Left cardiac atrium (tissue), 4 donors: ENCODE measurements at places on chromosomes 11 and 22. TPM values are rescaled to one million over a fixed set of nuclear protein-coding genes. Genes with fewer than 3 reads are reported as not detected.

BIK gene
- not detected for total RNA-seq

OVOL1 gene
- not detected for total RNA-seq

SCGB1D4 gene
- total RNA-seq = not detected

CRYBB3 gene
- not detected for total RNA-seq

TIGD3 gene
- total RNA-seq = 0.12 TPM

RASL10A gene
- total RNA-seq = 3.1 TPM

RABL2B gene
- 11.0 TPM for total RNA-seq

DNA sequence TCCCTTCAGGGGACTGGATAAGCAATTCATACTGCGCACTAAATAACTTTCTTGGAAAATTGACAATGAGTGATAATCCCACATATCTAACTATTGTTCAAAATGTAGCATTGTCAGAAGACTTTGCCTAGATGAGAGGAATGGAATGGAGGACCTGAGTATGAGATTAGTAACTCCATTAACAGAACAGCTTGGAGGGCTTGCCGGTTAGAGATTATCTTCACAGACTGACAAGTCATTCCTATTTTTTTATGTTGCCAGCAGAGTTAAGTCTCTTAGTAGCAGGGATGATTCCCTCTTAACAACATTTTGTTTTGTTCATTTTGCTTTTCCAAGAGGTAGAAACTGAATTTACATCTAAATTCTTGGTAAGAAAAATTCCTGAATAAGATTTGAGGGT, 7.1 kb upstream of the BACE1-AS start:
- no peak for DNase-seq

DNA sequence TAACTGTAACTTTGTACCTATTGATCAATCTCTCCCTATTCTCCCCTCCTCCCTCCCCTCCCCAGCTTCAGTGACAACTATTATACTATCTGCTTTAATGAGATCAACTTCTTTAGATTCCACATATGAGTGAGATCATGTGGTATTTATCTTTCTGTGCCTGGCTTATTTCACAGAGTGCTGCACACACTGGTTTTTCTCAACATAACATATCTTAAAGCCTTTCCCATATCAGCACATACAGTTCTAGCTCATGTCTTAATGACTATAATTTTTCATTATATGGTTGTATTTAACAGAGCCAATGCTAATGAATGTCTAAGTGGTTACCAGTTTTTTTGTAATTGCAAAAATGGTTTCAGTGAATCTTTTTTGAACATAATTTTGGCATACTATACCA, 340.3 kb upstream of the DDI1 start:
- DNase-seq = no peak

GRCh38 chr22:27729246-27729645, 72.3 kb downstream of the MN1 start:
- peak; percentile 14 for DNase-seq

GRCh38 chr11:117045956-117046355, 52.3 kb downstream of the SIK3 start:
- no peak for DNase-seq

GRCh38 chr11:102709201-102709945, 3.8 kb upstream of the MMP27 start:
- no peak for DNase-seq

DNA sequence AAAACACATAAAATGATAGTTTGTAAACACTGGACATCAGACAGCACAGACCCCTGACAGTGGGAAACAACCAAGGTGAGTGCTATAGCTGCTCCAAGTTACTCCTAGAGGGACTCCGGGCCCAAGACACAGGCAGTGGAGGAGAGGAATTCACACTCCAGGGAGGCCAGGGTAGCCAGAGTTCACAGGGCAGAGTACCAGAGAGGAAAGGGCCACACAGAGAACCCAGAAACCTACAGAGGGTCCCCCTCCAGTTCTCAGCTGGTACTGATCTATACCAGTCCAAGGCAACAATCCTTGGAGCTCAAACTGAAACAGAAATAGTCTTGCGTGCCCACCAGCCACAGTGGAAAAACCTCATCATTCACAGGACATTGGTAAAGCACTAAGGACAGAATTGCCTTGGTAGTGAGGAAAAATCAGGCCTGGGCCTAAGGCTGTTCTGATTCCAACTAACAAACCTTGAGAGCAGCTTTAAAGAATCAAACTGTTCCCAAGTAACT, 7.6 kb downstream of the VPS37C start:
- DNase-seq = no peak

DNA sequence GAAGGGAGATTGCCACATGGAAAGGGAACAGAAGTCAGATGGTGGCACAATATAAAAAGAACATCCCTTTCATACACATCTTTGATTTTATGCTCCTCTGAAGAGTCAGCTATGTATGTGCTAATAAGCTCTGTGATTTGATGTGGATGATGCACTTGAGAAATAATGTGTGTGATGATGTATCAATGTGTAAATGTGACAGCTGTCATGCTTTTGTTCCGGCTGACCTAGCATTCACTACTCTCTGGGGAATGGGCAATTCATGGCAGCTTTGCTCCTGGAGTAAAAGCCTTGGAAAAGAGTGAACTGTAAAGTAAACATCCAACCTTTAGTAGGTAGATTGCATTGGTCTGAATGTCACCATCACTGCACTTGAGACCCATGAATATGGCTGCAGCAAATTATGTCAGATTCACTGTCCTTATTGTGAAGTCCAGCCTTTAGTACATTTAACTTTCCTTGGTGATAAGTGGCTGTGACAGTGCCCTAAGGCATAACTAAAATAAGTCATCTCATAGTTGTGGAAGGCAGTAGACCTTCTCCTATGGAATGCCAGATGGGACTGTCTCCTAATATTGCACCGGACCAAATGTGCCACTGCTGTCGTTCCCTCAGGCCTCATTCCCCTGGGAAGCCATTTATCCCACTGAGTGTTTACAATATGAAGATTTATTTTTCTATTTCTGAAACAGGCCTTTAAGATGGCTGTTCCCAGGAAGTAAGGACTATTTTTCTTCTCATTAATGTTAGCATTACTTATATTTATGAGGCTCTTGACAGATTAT, 178.2 kb upstream of the CCDC90B start:
- no peak for DNase-seq

GRCh38 chr11:73218106-73218829, at the start of gene P2RY2:
P2RY2 (plus strand) TSS chr11:73218281; CDS start chr11:73234160, 15,879 bp downstream.
- peak; percentile 86 for DNase-seq

DNA sequence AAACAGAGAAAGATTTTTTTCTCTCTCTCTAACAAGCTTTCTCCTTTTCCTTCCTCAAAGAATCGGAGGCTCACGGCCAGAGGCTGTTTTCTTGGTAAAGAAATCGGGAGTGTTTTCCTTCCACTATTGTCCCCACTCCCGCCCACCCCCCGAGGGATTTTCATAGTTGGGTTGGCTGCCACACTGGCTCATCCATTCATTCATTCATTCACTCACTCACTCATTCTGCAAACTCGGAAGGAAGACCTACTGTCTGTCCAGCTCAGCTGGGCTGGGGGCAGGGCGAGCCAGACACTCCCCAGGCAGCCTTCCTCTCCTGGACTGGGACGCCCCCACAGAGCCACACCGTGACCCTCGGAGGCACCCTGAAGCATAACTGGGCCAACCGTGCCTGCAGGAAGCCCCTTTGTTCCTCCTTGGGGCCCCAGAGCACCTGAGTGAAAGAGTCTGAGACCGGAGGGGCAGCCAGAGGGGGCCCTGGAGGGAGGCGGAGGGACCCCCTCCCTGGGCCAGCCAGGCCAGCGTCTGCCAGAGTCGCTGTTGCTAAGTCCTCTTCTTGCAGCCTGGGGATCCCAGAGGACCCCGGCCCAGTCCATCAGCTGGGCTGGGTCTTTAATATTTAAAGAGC, 17.0 kb downstream of the CDKN1C start:
- no peak for DNase-seq

DNA sequence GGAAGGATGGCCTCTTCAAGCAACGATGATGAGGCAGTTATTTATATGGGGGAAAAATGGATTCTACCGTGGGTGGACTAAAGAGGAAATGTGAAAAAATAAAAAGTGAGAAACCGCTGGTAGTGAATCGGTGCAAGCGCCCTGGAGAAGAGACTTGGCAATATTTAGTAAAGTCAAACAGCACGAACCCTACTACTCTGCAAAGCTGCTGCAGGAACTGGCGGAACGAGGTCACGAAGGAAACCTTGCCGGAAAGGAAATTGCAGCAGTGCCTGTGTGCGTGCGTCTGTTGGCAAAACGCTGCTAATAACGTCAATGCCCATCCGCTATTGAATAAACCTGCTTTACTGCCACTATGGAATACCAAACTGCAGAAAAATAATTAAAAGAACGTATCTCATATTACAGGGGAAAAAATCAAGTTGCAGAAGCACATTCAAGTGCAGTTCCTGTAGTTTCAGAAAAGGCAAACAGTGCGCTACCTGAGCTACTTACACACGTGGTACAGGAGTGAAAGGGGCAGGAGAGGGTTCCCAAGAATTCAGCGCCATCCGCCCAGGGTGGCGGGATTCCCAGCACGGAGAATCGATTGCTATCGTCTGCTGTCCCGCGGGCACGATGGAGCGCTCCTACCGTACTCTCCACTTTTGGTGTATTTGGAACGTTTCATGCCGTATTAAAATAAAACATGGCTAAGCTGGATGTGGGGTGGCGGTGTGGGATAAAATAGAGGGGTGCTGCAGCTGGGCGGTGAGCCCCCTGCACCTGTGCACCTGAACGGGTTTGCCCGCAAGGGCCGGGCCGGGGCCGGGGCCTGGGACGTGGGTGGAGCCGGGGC, 585 bp upstream of the NADSYN1 start:
- peak; percentile 61 for DNase-seq

- DNase-seq = no peak
Measured at GRCh38 chr11:123742724-123743120, 1.3 kb upstream of the ZNF202 start.

DNA sequence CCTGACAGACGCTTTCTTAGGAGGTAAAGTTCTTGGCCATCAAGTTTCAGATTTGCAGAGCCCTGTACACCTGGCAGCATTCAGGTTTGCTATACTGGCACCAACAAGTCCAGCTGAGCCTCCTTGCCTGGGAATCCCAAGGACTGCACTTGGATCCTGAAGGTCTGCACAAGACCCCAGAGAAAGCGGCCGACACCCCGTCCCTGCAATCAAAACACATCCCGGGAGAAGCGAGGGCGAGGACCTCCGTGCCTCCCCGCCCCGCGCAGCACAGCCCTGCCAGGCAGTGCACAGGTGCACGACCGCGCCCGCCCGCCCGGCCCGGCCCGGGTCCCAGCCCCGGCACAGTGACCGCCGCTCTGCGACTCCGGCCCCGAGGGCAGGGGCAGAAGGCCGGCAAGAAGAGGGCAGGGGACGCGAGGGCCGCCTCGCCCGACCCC, 559 bp downstream of the MRTFA start:
- no peak for DNase-seq

DNA sequence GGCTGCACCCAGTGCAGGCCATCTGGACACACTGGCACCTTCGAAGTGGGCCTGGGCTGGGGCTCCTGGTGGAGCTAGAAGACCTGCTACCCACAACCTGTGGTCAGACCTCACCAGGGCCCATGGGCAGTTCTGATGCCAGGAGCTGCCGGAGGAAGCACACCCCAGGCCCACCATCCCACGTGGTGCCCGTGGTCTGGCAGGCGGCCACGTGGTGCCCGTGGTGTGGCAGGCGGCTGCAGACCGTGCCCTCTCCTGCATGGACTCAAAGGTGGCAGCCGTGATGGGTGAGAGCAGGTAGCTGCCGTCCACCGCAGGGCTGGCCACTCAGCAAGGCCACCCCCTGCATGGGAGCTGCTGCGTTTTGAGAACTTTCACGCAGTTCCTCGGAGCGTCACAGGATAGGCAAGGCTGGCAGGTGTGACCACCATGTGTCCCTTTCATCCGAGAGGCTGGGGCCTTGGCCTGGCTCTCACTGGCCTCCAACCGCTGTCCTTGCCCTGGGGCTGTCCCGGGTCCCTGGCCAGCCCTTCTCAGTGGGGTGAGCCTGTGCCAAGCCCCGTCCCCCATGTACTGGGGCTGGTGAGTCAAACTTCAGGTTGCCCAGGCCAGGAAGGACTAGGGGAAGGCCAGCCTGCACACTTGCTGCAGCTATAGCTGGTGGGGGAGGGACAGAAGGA, 3.9 kb upstream of the IL17REL start:
- DNase-seq = no peak

- no peak for DNase-seq
Measured at GRCh38 chr11:134624166-134624920, 212.3 kb upstream of the B3GAT1 start.

DNA sequence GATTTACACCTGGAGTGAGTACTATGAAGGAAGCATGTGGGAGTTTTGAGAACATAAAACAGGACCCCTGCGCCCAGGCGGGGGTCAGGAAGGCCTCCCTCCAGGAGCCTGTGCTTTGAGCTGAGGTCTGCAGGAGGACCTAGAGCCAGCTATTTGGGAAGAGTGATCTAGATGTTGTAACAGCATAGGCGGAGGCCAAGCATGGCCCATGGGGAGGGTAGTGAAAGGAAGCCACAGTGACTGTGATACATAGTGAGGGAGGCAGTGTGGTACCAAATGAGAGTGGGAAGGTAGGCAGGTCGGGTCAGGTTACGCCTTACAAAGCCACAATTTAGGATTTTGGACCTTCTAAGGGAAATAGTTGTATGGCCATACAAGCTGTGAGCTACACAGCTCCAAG, 147.5 kb downstream of the PARVA start:
- peak; percentile 34 for DNase-seq

DNA sequence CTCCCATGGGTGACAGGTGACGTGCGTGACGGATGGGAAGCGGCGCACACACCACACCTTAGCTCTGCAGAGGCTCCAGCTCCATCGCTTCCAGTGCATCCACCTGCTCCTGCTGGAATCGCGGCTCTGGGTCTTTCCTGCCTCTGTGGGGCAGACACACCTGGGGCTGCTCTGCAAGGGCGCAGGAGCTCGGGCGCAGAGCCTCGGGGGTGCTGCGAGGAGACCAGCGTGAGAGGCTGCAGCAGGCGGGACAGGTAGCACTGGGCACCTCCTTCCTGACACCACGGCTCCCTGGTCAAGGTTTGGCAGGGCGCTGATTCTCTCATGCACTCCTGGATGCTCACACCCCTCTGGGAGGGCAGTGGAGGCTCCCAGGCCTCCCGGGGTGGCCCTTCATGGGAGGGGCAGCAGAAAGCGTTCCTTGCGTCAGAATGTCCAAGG, 1494.3 kb downstream of the BRD1 start:
- no peak for DNase-seq

DNA sequence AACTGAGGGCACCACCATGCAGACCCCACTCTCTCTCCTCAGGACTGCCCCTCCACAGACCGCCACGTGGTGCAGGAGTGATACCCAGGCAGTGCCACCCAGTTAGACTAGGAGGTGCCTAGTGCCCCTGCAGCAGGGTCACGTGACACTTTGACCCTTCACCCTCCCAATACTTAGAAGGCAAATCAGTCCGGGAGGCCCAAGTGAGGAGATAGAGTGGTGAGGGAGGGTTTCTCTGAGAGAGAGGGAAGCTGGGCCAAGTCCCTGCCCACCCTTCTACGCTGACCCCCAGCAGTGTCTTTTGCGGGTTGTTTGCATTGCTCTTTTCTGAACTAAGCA, 84.6 kb downstream of the BUD13 start:
- DNase-seq = no peak

GRCh38 chr11:97722065-97722464, 1298.7 kb upstream of the CNTN5 start:
- DNase-seq = peak; percentile 29
